Activated T-helper 9 cell treated with anti-CD3 and anti-CD28 coated beads, Interleukin-2, amount 50 U/mL, for 16 hours (primary cell): ENCODE measurements at places on chromosomes 1 and 21.

DNA sequence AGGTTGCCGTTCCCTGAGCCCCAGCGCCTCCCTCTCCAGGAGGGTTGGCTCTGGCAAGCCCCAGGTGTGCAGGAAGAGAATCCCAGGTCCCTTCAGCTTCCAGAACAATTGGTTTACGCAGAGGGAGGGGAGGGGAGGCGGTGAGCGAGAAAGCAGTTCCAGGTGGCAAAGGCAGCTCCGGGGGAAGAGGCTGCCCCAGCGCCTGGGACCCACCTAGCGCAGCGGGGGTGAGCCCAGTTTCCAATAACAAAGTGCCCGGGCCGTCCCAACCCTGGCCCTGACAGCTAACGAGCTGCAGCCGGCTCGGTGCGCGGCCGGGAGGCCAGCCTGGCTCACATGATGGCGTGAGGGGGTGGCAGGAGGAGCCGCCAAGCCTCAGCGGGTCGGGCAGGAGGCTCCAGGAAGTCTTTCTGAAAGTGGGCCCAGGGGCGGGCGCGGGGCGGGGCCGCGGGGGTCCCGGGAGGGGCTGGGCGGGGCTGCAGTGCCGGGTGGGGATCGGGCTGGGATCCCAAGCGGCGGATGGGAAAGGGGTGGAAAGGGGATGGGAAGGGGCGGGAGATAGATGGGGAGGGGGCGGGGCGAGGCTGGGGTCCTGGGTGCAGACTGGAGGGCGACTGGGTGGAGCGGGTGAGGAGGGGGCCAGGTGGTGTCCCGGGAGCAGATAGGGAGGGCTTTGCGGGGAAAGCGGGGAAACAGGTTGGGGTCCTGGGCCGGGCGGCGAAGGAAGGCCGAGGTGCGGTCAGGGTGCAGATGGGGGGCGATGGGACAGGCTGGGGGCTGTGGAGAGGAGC, 22.8 kb downstream of the DHRS3 start:
- DNase-seq, result no peak

DNA sequence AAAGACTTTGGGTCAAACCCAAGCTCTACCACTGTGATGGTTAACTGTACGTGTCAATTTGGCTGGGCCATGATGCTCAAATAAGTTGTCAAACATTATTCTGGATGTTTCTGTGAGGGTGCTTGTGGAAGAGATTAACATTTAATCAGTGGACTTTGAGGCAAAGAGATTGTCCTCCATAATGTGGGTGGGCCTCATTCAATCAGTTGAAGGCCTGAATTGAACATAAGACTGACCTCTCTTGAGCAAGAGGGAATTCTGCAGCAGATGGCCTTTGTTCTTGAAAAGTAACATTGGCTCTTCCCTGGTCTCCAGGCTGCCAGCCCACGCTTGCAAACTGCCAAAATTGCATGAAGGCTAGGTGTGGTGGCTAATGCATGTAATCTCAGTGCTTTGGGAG, 94.5 kb upstream of the SPATA6 start:
- DNase-seq, result no peak

DNA sequence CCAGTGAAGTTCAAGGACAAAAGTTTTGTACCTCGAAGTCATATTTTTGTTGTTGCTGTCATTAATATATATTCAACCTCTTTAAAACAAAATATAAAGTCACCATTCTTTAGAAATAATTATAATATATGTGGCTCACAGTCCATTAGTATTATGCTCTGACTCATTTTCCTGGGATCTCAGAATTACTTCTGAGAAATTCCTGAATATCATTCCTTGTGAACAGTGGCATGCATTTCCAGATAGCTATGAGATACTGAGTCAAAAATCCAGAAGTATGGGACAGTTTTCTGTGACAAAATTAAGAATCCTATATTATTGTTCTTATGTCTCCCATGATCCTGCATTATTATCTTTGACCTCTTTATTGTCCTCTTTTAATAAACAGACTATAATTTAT, 13.8 kb upstream of the RGS21 start:
- DNase-seq, result no peak

DNA sequence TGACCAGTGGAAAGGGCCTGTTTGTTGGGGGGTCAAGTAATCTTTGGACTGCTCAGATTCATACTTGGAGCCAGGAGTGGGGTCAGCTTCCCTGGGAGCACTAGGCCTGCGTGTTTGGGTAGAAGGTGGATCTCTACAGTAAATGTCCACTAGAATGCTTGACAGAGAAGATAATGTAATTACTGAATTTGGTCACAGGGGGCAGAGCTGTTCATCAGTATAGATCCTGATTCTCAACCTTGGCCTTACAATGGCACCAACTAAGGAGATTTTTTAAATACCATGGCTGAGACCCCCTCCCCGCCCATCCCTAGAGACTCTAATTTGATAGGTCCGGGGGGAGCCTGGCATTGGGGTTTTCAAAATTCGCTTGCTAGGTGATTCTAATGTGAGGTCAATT, 217.5 kb upstream of the PLXNA2 start:
- DNase-seq, result no peak

- DNase-seq, result no peak
Observed at GRCh38 chr21:17461014-17461413, 51.8 kb upstream of the CXADR start.

DNA sequence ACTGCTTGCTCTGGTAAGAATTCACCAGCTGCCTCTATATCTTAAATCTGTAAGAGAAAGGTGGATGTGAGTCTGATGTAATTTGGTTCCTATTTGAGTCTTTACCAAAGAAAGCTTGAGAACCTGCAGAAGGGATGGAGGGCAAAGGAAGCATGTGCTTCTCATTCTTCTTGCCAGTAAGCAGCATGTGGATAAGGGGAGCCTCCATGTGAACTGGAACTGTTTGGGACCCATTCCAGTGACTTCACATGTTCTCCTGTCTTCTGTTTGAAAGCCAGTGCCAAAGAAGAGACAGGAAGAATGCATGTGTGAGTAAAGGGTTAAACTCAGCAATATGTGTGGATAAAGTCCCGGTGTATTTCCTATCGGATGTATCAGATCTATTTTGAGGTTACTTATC, 119.6 kb upstream of the ADGRL2 start:
- no peak for DNase-seq

GRCh38 chr1:204564835-204565234, 48.6 kb downstream of the MDM4 start:
- DNase-seq, result no peak

DNA sequence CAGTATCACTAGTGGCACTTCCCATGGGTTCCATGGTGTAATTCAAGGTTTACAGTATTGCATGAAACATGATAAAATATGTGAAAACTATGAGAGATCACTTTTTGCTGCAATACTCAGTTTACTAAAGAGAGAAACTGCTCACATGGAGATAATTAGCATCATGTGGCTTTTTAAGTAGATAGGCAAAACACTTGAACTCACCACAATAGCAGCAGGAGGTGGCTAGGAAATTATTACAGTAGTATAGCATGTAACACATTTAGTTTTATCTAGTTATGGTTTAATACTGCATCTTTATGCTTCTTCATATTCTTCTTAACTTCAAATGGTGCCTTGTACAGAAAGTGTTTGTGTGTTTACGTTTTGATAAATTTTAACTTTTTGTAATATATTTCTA, 698.5 kb upstream of the BRINP3 start:
- DNase-seq, result no peak

GRCh38 chr1:1628754-1629429, 3.1 kb upstream of the MMP23B start:
- no peak for DNase-seq

DNA sequence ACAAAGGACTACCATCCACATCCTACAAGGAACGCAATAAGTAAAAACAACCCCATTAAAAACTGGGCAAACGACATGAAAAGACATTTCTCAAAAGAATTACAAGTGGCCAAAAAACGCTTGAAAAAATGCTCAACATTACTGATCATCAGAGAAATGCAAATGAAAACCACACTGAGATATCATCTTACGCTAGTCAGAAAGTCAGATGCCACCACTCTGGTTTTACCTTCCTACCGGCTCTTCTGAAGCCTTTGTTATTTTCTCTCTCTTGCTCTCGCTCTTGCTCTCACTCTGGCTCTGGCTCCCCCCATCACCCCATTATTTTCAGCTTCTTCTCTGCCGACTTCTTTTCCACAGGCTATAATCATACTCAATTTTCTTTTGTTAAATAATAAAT, 38.8 kb downstream of the VPS45 start:
- DNase-seq, result no peak

GRCh38 chr1:66450043-66450514, 83.9 kb upstream of the SGIP1 start:
- DNase-seq, result no peak
